ENCODE measurements at places on chromosomes 16 and 17.

GRCh38 chr16:65515193-65515592 is 393.3 kb upstream of the CDH11 start:
- no peak for DNase-seq

DNA sequence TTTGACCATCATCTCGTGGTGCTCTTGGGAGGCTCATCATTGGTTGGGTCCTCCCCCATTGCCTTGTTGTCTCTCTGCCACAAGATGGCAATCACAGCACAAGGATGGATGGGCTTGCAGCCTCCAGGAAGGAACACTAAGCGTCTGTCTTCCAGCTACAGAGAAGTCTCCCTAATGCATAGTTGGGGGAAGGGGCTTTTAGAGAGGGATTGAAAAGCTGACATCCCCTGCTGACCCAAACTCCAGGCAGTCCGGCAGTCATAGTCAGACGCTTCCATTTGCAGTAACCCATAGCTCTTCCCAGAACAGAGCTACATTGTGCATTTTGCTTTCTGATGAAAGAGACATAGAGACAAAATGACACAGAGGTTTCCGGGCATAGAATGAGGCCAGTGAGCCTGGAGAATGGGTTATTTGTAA is 111.4 kb downstream of the UTP18 start:
- DNase-seq, result peak; percentile 38

- DNase-seq, result no peak
Measured at GRCh38 chr16:47004652-47005051, 31.2 kb upstream of the DNAJA2 start.

DNA sequence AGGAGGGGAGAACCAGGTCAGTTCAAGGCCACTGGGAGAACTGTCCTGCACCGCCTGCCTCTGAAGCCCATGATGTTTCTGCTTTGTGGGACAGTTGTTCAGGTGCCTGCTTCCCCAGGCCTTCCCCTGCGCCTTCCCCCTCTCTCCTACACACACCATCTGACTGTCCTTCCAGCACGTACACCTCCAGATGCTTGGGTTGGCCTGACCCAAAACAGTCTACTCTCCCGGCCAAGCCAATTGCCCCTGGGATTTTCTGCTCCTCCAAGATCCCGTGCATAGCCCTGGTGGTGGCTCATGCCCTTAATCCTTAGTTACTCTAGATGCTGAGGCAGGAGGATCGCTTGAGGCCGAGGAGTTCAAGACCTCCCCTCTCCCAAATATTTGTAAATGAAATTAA is 684 bp upstream of the RSAD1 start:
- DNase-seq, result no peak

GRCh38 chr16:29665294-29666077 is 2.4 kb downstream of the SPN start:
- no peak for DNase-seq

- DNase-seq, result no peak
Measured at GRCh38 chr16:27273670-27274423, 5.3 kb upstream of the NSMCE1 start.

DNA sequence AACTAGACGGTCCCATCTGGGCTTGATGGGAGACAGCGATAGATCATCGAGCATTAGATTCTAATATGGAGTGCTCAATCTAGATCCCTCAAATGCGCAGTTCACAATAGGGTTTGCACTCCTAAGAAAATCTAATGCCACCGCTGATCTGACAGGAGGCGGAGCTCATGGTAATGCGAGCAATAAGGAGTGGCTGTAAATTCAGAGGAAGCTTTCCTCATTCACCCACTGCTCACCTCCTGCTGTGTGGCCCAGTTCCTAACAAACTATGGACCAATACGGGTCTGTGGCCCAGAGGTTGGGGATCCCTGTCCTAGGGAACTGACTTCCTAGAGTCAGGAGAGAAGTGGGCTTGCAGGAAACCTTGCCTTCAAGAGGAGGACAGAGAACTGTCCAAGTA is 25.2 kb upstream of the AMZ2 start:
- no peak for DNase-seq

DNA sequence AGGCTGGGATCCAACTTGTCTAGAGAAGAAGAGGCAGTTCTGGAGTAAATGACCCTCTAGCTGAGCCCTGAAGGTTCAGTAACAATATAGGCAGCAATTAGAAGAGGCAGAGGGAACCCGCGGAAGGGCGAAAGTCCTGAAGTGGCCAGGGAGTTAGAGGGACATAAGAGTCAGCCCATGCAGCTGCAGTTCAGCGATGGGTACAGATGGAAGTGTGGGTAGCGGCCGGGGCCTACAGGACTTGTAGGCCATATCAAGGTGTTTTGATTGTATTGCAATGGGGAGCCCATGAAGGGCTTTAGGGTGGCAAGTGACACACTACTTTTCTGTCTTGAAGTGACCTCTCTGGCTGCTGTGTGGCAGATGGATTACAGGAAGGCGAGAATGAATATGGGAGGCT is 3.0 kb downstream of the ELAC2 start:
- no peak for DNase-seq

DNA sequence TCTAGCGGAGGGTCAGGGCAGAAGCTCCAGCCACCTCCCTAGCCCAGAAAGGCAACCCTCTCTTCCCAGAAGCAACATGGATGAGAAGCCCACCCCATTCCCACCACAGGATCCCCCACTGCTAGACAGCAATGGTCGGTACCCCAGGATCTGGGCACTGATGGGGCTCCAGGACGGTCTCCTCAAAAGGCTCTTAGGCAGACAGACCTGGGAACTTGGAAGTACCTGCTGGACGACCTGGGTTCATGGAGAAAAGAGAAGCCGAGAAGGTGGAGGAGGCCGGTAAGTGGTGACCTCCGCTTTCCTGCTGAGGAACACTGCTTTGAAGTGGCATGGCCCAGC is 96.6 kb downstream of the TBC1D16 start:
- DNase-seq, result no peak

- DNase-seq, result no peak
Measured at GRCh38 chr17:71304498-71305158, 816.2 kb upstream of the SOX9 start.

GRCh38 chr17:50447870-50448595 is 20.6 kb downstream of the CHAD start:
- no peak for DNase-seq

GRCh38 chr17:1975573-1975972 is 49.6 kb downstream of the RTN4RL1 start:
- no peak for DNase-seq

DNA sequence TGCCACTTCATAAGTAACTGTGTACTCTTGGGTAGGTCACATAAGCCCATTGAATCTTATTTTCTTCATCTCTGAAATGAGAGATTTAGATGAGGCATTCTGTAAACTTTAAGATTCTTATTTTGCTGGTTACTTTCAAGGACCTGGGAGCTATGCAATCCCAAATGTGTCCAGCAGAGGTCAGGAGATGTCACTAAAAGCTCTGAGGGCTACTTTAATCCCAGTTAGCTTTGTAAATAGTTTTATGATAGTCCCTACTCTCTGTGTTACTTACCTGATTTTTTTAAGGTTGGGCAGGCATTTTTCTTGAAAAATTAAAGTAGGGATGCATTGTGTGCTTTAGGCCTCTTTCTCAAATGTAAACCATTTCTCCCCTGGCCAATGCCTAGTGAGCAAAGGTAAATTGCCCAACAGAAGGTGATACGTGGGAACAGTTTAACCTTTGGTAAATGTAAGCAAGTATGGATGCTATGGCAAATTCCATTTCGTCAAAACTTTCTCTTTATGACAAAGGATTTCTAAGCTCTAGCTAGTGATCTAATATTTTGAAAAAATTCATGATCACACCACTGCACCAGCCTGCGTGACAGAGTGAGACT is 57.1 kb upstream of the WSB1 start:
- DNase-seq, result peak; percentile 85

- DNase-seq, result no peak
Measured at GRCh38 chr16:76574651-76575050, 297.4 kb downstream of the CNTNAP4 start.

DNA sequence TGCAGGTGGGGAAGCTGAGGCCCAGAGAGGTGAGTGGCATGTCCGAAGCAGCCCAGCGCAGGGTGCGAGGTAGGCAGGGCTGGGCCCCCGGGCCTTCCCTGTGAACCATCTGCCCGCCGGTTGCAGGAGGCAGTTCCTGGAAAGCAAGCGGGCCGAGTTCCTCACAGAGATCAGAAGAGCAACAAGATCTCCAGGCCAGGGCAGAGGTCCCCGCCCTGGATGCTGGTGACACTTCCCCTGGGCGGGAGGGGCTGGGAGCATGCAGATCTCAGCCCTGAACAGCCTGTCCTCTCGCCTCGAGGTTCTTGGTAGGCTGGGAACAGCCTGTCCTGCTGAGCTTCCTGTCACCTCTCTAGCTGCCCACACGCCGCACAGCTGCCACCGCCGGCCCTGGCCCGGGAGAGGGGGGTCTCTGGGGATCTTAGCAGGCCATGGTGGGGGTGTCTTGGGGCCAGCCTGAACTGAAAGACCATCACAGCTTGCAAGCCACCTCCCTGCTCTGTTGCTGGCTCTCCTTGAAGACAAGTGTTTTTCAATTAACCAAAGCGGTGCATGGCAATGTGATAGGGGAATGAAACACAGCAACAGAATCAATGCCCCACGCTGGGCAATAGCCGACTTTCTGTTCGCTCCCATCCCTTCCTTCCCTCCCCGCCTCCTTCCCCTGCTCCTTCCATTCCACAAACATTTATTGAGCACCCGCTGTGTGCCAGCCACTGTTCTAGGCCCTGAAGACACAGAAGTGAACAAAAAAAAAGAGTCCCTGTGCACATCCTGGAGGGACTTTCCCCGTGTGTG is 31.7 kb downstream of the SOCS1 start:
- DNase-seq, result no peak

DNA sequence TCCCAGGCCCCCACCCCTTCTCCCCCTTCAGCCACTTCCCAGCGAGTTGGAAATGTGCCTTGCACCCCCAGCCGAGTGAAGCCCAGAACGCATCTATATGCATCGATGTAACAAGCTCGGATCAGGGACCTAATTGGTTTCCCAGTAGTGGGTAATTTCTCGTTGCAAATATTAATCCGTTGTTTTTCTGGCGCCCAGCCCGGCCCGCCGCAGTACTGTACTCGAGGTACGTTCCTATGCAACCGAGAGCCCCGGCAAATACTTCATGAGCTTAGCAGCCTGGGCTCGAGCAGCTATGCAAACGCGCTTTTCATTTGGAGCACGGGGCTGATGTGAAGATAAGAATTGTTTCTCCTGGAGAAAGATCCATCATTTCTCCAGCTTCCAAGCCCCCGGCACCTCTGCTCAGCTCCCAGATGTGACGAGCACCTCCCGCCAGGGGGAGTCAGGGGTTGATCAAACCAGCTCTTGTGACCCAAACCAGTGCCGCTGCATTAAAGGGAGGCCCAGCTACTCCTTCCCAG is 229.8 kb downstream of the KATNIP start:
- peak; percentile 33 for DNase-seq

GRCh38 chr16:50523710-50524109 is 24.5 kb upstream of the NKD1 start:
- DNase-seq, result no peak

- DNase-seq, result no peak
Measured at GRCh38 chr17:71276079-71276478, 844.7 kb upstream of the SOX9 start.

DNA sequence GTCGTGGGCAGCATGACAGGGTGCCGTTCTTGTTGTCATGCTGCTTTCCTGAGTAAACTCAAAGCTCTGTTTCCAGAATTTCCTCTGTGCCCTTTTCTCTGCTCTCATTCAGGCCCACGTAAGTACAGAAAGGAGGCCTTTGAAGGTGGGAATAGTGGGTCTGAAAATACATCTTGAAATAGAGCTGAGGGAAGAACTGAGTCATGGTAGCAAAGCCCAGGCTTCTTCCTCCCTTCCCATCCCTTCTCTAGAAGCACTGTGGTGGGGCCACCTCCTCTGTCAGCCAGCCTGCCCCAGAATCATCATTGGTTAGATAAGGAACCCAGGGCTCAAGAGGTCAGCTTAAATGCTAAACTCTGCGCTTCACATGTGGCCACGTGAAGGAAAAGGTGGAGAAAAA is 9.4 kb downstream of the CTRL start:
- no peak for DNase-seq

DNA sequence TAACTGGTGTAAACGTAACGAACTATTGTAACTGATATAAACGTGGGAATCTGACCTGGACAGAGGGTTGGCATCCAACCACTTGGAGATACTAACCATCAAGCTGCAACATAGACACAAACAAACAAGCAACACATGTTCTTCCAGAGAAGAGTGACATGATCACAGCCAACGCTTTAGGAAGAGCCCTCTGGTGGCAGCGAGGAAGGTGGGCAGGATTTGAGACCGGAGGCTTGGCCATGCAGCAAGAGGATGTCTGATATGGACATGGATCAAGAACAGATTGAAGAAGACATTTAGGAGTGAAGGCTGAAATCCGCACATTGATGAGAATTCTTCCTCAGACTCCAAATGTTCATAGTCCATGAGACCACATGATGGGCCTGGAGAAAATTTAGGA is 40.3 kb upstream of the TNRC6A start:
- DNase-seq, result peak; percentile 66
